GM04503 (cell line): ENCODE measurements at places on chromosomes 1 and 21.

GRCh38 chr1:107926436-107927080 lies 38.4 kb downstream of the VAV3 start:
- no peak for DNase-seq

DNA sequence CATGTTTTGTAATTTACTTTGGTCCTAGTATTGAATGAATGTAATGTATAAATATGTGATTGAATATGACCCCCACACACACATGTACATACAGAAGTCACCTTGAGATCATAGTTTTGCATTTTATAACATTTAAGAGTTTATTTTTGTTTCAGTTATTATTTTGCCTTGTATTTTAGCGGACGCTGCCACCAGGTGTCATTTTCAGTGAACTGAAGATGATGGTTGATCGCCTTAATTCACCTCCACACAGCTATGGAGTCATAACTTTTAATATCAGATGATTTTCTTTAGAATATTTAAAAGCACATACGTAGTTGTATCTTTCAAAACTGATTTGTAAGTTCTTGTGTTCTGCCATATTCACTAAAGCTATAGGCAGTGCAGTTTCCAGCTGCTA lies 130.4 kb downstream of the DYRK1A start:
- DNase-seq = no peak

GRCh38 chr1:100511058-100511457 lies 26.9 kb upstream of the GPR88 start:
- no peak for DNase-seq

DNA sequence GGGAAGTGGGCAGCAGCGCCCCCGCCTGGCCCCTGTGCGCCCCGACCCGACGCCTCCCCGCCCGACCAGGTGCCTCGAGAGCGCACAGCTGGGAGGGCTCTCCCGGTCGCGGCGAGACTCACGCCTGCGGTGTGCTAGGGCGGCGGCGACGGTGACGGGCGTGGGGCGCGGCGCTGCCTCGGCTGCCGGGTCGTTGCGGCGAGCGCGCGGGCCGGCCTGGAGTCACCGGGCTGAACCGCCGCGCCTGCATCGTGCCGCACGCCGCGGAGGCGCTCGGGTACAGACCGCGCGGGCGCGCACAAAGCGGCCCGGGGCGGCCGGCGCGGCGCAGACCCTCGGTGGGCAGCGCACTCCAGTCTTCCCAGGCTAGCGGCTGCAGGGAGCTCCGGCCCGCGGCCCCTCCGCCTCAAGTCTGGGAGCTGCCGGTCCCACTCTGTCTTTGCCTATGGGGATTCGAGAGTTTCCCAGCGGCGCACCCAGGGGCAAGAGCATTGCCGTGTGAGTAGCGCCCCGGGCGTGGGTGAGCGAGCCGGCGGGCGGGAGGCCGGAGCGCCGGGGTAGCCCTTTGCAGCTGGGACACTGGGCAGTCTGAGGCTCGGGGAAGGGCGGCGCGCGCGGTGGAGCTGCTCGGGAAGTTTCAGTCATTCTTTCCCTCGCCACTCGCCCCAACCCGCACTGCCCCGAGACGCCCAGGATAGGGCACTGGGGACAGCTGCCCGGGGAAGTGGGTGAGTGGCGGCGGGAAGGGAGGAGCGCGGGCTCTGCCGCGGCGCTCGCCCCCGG lies at the start of gene SLC35F3:
Gene SLC35F3, plus strand, starts transcription at position 44 of the 783 bp plus-strand sequence.
- no peak for DNase-seq

DNA sequence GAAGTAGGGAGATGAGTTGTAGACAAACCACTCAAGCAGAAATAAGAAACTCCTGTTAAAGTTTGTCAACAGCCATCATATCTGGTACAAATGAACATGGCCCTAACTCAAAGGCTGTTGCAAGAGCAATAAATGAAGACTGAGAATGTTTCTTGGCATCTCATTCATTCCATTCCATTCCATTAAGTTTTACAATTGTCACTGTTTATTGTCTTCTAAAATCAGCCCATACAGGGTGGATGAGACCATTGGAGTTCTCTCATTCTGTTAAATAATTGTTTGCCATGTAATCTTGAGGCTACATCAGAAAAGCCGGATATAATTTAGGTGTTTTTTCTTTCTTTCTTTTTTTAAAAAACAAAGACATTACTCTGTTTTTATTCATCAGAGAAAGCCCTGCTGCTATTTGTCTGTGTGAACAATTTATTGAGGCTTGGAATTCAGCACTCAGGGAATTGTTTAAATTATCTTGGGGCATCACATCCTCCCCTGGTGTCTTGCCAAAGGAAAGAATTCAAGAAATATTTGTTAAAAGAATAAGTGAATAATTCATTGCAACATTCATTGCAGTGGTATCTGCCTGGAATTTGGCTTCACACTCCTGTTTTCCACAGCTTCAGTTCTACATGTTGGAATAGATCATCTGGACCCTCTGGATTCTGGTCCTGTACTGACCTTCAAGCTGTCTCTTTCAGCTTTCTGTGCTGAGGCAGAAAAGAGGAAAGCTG lies 604.5 kb downstream of the PLPP3 start:
- peak; percentile 95 for DNase-seq

DNA sequence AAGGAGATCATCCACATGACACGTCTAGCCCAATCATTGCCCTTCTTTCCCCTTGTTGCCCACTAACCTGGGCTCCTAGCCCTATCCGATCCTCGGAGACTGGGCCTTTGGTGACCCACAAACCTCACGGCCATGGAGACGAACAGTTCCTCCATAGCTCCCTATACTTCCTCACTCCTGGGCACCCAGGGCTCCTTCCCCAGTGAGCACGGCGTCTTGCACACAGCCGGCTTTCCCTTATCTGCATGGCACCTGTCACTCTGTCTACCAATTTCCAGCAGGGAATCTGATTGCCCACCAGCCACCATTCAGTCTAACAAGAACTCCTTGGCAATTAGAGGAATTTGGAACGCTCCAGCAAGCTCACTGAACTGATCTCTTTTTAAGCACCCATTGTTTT lies 3.1 kb downstream of the GNG4 start:
- no peak for DNase-seq
